Effector CD4-positive, alpha-beta T cell (primary cell): ENCODE measurements at places on chromosomes 3 and 15.

DNA sequence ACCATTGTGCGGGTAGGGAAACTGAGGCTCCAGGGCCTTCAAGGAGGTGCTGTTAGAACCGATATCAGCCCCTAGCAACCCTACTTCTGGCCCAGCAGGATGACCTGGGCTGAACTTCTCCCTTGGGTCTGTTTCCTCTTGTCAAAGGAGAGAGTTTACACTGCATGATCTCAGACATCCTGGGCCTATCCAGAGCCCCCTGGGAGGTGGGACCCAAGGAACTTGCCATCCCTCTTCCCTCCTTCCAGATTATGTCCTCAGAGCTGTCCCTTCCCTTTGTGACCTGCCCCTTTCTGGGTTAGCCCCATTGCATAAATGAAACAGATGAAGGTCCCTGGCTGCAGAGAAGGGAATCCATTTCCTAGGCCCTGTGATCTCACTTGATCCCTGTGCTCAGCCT, 12.3 kb upstream of the DNAH1 start:
- DNase-seq, result no peak

- DNase-seq, result no peak
These were observed 76.4 kb downstream of the CHRNA7 start for GRCh38 chr15:32106401-32107381.

GRCh38 chr15:78415284-78415683, 22.7 kb upstream of the IREB2 start:
- no peak for DNase-seq

- no peak for DNase-seq
These were observed 397.3 kb upstream of the PROK2 start for GRCh38 chr3:72182206-72182605.

DNA sequence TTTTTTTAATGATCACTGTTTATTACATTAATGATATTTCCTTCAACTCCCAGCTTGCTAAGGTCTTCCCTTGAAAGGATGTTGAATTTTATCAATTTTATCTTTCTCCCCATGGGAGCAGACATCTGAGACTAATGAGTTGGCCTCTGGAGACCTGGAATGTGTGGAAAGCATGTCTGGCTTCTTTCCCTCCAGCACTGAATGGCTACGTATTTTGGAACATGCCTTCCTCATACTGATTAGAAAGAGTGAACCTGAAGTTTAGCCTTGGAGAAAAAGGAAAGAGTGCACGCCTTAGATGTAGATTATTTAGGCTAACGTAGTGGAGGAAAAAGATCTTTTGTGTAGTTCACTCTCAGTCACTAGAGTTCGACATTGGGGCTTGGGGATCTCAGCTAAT, 25.1 kb downstream of the CASR start:
- no peak for DNase-seq

DNA sequence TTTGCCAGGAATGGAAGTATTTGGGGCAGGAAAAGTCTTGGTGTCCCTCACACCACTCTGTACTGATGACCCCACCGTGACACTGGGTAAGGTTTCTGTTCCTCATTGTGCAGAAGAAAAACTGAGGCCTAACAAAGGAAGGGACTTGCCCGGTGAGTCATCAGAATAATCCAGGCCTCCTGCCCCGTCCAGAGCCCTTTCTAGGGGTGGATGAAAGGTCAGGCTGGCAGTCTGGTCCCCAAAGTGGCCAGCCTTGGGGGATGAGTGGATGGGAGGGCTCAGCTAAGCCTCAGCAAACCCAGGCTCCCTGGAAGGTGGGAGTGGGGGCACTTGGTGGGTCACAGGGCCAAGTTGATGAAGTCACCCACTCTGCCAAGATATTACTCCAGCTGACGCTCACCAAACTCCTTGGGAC, 2.3 kb upstream of the DNAH1 start:
- DNase-seq, result no peak

DNA sequence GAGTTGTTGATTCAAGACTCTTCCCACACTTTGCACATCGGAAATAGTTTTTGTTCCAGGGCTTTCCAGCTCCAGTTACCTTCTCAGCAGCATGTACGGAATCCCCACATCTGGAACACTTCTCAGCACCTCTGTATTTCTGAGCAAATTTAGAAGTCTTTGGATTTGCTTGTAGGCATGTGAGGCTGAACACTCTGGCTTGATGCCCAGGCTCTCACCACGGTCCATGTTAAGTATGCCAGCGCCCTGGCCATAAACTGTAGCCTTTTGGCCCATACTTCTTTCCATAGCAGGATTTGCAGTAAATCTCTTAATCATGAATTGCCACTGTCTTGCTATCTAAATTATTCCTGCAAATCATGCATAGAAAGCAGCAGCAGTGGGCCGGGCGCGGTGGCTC, 24.4 kb downstream of the ATP2C1 start:
- DNase-seq, result no peak

DNA sequence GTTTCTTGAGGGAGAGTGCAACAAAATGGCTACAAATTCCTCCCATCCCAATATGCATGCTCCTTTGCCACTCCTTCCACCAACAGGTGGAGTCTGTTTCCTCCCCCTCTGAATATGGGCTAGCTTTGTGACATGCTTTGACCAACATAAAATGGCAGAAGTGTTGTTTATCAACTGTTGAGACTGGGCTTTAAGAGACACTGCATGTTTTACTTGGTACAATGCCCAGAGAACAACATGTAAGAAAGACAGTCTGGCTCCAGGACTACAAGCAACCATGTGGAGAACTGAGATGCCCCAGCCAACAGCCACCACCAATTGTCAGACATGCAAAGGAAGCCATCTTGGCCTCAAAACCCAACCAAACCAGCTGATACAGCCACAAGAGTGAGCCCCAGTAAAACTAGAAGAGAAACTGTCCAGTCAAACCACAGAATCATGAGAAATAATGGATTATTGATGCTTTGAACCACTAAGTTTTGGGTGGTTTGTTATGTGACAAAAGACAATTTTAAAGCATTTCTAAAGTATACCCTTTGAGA, 40.5 kb downstream of the NUDT16 start:
- DNase-seq, result no peak

- DNase-seq, result no peak
These were observed 326.4 kb upstream of the TRIM42 start for GRCh38 chr3:140351466-140351865.

- no peak for DNase-seq
These were observed 132.6 kb upstream of the LIPC start for GRCh38 chr15:58298879-58299850.

DNA sequence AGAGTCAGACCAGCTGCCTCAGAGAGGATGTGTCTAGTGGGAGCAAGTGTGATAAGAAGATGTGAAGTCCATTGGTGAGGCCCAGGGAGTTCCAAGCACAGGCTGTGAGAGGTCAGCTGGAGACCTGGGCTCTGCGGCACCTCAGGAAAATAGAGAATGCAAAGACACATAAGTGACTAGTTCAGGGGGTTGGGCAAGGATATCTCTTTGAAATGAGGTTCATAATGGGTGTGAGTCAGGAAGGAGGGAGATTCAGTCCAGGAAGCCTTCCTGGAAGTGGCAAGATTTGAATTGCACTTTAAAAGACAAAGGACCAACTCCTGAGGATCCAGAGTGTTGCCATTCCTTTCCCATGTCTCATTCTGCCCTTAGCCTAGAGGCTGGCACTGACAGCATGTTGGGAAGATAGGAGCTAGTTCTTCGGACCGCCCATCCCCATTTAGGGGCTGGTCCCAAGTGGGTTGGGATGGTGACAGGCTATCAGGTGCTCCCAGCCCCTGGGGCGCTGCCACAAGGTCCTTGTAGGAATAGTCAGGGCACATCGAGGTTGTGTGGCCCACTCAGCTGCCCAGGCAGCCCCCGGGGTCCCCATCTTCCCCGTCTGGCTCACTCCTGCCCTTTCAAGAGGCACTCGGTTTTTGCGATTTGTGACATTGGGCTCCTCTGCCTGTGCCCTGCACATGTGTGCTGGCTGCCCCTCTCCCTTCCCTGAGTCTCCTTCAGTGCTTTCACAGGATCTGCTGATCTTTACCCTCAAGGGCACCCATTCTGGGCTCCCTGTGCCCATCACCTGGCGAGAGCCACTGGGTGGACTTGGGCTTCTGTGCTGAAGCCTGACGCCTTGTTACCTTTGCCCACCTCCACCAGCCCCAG, 23.7 kb downstream of the ESYT3 start:
- DNase-seq, result no peak

DNA sequence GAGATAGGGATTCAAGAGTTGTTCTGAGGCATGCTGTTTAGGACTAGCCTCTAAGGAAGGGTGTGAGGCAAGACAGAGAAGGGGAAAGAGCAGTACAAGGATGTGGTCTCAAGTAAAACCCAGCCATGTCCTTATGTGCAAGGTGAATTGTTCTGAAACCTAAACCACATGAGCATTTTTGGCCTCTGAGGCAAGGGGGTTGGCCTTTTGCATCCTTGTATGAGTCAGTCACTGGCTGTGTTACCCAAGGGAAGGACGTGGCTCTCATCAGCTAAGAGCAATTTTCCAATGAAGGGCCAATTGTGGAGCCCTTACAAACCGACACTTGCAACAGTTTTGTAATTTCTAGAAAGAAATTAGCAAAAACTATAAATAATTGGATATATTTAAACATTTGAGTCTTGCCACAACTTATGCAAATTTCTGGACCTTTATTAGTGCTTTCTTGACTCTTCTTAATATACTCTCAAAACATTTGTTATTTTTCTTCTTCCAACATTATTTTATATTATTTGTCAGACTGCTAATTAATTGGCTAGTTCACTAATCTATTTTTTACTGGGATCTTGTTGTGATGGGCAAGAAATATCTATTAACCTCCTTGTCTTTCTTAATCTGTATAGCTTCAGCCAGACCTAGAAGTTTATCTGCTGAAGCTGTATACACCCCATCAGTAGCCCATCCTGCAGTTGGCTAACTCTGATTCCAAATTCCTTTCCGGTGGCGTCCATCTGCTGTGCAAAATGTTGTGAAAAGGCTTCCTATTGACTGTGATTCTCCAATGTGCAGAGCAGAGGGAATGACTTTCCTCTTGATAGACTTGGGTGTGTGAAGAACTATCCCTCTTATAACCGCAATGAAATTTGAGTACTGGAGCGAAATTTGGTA, 97.7 kb upstream of the P2RY1 start:
- no peak for DNase-seq

- no peak for DNase-seq
These were observed 23.8 kb upstream of the PSMD6 start for GRCh38 chr3:64046996-64047594.

DNA sequence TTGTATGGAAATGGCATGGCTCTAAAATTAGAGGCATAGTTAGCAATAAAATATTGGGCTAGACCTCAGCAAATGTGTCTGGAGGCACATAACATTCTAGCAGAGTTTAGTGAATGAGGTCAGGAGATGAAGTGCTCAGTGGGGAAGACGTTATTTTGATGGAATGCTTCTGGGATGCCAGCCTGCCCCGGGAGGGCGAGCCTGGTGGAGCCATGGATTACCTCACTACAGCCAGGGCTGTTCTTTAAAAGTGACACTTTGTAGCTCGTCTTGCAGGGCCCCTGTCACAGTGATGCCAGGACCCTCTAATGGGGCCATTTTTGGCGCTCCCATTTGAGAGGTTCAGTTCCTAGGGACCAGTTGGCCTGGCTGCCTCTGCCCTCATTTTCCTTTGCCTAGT, 48.5 kb downstream of the PXYLP1 start:
- no peak for DNase-seq

GRCh38 chr3:120708408-120708807, 26.4 kb upstream of the HGD start:
- DNase-seq, result no peak

GRCh38 chr3:53712817-53713388, 133.3 kb downstream of the CHDH start:
- no peak for DNase-seq
